ENCODE measurements at places on chromosomes 1 and 21.

GRCh38 chr21:33645730-33646129 lies 3.4 kb downstream of the ITSN1 start:
- no peak for DNase-seq

DNA sequence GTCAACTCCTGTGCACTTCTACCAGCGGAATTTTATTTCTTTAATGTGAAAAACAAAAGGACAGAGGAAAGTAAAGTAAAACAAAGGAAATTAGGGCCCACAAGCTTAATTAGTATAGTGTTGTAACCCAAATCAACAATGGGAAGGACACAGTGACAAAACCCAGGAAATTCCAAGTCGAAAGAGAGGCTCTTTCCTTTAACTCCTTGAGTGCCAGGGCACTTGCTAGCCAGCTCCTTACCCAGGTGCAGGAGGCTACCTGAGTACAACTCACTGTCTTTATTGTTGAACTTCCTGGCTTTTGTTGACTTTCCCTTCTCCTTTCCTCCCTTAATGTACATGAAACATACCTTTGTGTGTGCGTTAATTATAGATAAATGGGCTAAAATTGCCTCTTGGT lies 55.0 kb downstream of the PEX14 start:
- DNase-seq, result no peak

- no peak for DNase-seq
These were observed 445.5 kb downstream of the PTPRC start for GRCh38 chr1:199084293-199084692.

DNA sequence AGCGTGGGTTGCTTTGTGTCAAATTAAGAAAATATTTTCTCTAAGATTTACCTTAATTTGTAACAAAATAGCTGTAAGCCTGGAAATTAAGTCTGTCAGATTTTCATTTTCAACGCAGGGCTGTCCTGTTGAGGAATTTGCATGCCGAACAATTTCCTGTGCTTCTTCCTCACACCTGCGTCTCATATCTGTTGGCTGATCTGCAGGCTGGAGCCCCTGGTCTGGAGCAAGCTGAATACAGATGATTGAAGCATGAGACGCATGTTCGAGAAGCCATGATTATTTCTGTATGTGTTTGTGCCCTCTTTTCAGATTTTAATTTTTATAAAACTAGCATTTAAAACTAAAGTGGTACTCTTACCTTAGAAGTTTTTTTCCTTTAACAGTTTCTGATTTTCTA lies 9.8 kb downstream of the MIXL1 start:
- DNase-seq, result no peak

DNA sequence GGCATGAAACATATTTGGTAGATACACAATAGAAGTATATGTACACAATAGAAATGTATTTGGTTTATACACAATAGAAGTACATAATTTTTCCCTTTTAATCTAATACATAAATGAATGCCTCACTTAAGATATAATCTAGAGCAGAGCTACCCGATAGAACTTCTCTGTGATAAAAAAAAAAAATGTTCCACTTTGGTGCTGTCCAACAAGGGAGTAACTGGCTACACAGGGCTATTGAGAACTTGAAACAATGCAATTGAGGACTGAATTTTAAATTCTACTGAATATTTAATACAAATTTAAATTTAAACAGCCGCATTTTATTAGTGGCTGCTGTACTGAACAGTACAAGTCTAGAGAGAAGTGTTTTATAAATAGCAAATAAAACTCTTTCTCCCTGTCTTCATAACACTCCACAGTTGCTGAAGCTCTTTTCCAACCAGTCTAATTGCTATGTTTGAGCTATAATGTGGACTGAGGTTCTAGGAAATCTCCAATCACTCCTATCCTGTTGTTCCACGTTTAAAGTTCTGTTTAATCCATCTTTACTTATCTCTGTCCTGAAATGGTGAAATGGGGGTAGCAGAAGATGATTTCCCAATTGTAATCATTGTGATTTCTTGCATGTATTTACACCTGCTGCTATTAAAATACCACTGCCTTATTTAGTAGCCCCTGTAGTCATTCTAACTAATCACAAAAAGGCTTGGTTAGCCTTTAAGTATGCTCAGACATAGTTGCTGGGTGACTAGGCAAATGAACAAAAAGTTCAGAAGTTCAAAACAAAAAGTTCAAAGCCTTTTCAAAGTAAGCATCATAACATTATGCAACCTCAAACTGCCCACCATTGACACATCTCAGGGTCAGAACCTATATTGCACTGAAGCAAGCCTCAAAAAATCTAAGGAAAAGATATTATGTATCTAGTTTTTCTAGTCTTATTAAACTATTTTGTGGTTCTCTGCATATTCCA lies 192.3 kb upstream of the C1orf87 start:
- no peak for DNase-seq

- DNase-seq, result no peak
These were observed 104.9 kb upstream of the EDEM3 start for GRCh38 chr1:184859381-184860105.

- DNase-seq, result no peak
These were observed 33.5 kb downstream of the SYF2 start for GRCh38 chr1:25198663-25199252.

- no peak for DNase-seq
These were observed 11.1 kb upstream of the ANGPTL1 start for GRCh38 chr1:178881950-178882349.

- DNase-seq, result no peak
These were observed at the start of gene RIPK4 for GRCh38 chr21:41766883-41767605. RIPK4 (minus strand) TSS chr21:41767052; CDS start chr21:41767041, 11 bp downstream.

GRCh38 chr1:203682473-203683383 lies 56.1 kb downstream of the ATP2B4 start:
- DNase-seq, result no peak

DNA sequence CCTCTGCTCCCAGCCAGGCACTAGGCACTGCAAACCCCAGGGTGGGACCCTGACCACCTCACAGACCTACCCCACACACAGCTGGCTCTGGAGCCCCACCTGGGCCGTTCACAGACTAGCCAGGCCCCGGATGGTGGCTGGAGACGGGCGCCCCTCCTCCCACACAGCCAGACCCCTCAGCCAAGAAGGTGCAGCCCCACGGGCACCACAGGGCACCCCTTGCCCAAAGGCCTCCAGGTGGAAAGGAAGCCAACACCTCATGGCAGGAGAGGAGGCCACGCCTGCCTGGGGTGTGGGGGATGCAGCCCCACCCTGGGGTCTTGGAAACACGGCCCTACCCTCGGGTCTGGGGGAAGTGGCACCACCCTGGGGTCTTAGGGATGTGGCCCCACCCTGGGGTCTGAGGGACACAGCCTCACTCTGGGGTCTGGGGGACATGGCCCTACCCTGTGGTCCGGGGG lies 44.6 kb downstream of the WNT9A start:
- DNase-seq, result no peak

Data from glomerular endothelial cell (primary cell).